GM10248 (cell line): ENCODE measurements at places on chromosomes 7 and 10.

GRCh38 chr7:159137906-159138305 lies 6.8 kb downstream of the VIPR2 start:
- DNase-seq, result no peak

DNA sequence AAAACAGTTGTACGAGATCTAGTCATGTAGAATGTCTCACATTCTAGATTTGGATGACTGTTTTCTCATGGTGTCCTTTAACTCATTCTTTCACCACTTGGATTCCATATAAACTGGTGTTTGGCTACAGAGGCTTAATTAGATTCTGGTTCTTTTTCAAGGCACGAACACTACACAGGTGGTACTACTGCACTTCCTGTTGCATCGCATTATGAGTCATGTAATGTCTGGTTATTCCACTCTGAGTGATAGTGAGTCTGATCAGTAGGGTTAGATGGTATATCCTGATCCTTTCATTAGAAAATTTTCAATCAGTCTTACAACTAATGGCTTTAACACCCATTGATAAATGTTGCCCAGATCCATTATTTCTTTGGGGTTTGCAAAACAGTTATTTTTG lies 11.2 kb upstream of the AKAP9 start:
- DNase-seq, result no peak

- no peak for DNase-seq
These were observed 154.3 kb downstream of the ELAPOR2 start for GRCh38 chr7:86904949-86905834.

GRCh38 chr10:116287906-116288501 lies 15.0 kb upstream of the GFRA1 start:
- DNase-seq, result peak; percentile 29

- DNase-seq, result no peak
These were observed 148.4 kb downstream of the GRID1 start for GRCh38 chr10:86218160-86218559.

DNA sequence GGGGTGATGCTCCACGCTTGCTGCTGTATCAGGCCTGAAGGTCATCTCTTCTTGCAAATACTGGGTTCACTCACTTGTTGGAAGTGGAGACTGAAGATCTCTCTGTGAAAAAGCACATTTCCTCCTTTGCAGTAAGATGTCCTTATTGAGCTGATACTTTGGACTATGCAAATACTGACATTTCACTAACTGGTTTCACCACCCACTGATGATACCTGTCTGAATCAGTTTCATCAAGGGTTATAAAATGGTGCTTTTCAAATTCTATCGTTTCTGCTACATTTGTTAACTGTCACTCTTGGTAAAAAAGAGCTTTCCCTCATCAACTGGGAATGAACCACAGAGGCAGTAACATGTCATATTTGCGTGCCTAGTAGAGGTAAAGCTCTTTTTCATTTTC lies 35.5 kb downstream of the RAB19 start:
- peak; percentile 49 for DNase-seq

DNA sequence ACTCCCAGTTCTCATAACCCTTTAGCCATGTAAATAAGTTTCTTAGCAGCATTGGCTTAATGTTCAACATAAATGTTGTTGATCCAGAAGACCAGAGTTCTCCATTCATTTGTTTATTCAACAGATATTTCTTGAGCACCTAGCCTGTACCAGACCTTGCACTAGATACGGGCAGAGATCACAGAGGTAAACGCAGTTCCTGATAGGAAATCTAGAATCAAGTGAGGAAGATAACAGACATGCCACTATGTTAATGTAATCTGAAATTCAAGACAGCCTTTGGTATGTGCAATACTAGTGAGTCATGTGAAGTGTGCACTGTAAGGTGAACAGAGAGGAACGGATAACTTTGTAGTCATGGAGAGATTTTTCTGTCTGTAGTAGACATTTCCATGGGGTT lies 3.0 kb downstream of the BUB3 start:
- no peak for DNase-seq

GRCh38 chr7:7970531-7971307 lies 2.1 kb downstream of the GLCCI1 start:
- no peak for DNase-seq

- DNase-seq, result no peak
These were observed 43.3 kb upstream of the BTRC start for GRCh38 chr10:101310529-101311184.

DNA sequence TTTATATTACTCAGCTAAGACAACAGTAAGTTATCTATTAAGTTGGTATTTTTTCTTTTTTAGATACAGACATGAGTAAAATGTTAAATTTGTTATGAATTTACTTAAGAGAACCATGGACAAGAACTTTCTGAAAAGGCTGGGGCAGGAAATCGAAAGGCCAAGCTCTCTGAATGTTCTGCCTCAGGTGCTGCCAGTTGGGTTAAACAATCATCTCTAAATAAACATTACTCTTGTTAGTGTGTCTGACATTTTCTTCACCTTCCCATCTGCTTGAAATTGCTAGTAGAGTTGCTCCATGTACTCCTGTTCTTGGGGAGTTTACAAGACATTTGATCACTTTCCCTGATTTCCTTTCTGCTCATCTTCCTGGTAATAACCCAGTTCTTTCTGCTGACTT lies 87.5 kb downstream of the ANKRD7 start:
- no peak for DNase-seq

- DNase-seq, result no peak
These were observed 93.9 kb downstream of the ATXN7L1 start for GRCh38 chr7:105782391-105783042.

DNA sequence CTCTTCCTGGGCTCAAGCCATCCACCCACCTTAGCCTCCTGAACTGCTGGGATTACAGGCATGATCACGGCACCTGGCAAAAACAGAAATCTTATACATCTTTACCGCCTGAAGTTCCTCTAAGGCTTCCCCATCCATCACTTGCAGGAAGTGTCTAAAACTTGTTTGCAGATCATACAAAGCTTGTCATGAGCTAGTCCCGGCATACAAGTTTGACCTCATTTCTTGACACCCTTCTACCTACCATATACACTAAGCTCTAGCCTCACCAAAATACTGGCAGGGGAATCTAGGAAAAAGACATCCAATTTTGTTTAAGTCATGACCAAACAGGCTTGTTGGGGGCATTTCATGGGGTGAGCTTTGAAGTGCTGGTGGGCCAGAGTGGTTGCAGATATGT lies 14.5 kb downstream of the DNMBP start:
- DNase-seq, result no peak

DNA sequence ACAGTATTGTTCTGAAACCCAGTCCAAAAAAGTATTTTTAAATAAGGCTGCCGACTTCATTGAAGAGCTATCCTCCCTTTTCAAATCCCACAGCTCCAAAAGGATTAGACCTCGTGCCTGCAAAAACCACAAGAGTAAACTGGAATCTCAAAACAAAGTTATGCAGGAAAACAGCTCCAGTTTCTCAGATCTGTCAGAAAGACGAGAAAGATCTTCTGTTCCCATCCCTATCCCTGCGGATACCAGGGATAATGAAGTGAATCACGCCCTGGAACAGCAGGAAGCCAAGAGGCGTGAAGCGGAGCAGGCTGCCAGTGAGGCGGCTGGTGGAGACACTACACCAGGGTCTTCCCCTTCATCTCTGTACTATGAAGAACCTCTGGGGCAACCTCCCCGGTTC lies 12.6 kb downstream of the MYPN start:
- no peak for DNase-seq

GRCh38 chr7:362402-363096 lies 72.6 kb downstream of the FOXL3 start:
- no peak for DNase-seq

- no peak for DNase-seq
These were observed 236.5 kb downstream of the SKAP2 start for GRCh38 chr7:26627891-26628341.

DNA sequence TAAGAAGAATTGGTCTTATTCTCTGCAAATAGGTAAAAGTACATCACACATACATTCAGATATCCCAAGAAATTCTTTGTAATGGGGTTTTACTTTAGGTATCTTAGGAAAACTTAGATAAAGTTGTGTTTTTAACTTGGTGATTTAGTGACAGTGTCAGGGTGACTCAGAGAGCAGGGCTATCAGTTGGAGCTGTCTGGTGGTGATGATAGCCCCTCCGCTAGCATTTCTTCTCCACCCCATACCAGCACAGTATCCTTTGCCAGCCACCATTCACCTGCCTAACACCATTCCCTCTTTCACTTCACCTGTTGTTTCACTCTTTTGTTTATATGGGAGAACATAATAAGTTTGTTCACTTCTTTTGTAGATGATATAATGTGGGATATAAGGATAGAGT lies 30.4 kb downstream of the VPS50 start:
- DNase-seq, result no peak

DNA sequence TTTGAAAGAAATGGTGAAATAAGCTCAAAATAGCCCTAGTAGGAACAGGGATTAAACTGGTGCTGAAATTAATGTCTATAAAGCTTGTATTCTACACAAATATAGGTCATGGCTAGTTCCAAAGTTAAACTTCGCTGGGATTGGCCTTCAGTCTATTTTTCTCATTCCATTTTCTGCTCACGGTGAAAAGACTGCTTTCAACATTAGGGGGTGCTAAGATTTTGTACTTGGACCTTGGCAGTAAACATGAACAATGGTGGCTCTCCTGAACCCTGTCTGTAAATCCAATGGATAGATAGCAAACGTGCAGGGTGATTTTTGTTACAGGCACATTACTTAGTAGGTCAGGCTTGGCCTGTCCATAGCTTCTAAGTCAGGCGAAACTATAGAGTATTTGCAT lies 36.0 kb upstream of the RSU1 start:
- DNase-seq, result no peak

GRCh38 chr7:17274551-17275245 lies 23.8 kb upstream of the AHR start:
- DNase-seq, result no peak

- DNase-seq, result no peak
These were observed 220.5 kb downstream of the CXCL12 start for GRCh38 chr10:44164251-44164956.
